Substantia nigra (tissue), 51 donors: ENCODE measurements at places on chromosomes 3 and 15.

DNA sequence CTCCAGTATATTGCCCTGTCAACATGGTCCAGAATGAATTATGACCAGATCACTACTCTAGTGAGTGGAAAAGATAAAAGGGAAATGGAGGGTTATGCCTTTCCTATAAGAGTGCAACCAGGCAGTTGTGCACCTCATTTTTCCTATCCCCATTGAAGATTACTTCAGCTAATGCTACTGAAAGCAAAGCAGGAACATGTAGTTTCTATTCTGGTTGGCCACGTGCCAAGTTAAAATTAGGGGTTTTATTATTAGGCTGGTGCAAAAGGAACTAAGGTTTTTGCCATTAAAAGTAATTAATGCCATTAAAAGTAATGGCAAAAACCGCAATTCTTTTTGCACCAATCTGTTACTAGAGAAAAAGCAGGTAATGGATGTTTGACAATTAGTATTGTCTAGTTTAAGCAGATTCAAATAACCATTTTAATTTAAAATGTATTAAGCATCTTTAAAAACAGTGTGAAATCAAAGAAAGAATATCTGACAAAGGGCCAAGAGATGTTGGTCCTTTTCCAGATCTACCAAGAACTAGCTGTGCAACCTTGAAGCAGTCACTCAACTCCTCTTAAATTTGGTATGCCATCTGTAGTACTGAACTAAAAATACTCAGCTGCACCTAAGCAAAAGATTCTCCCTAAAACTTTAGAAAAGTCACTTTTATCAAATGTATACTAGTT, 567.5 kb upstream of the CCDC54 start:
- no peak for DNase-seq

GRCh38 chr3:193980905-193981304, 155.0 kb upstream of the HES1 start:
- DNase-seq = no peak

DNA sequence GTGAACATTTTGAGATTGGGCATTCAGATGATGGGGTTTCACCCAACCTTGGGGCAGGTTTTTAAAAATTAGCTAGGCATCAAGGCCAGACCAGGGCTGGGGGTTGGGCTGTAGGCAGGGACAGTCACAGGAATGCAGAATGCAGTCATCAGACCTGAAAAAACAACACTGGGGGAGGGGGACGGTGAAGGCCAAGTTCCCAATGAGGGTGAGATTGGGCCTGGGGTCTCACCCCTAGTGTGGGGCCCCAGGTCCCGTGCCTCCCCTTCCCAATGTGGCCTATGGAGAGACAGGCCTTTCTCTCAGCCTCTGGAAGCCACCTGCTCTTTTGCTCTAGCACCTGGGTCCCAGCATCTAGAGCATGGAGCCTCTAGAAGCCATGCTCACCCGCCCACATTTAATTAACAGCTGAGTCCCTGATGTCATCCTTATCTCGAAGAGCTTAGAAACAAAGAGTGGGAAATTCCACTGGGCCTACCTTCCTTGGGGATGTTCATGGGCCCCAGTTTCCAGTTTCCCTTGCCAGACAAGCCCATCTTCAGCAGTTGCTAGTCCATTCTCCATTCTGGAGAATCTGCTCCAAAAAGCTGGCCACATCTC, 6.1 kb downstream of the RHO start:
- no peak for DNase-seq

DNA sequence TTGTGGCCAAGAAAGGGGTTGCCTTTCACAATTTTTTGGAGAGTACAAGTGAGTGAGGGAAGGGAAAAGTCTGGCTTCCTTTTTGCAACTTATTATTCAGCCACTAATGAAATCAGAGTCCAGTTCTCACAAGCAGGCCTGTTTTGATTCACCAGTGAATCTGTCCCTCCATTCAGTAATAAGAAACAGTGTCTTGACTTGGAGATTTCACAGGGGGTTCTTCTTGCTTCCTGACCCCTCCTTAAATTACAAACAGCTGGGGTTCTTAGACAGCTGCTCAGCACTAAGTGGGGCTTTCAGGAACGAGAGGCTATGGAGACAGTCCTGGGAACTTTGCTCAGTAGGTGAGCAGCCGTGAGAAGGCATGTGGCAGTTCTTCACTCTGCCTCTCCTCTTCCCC, 24.5 kb downstream of the SEMA3G start:
- no peak for DNase-seq

- DNase-seq = no peak
These were observed 31.2 kb downstream of the BCHE start for GRCh38 chr3:165805946-165806561.

GRCh38 chr3:23859012-23859743, 53.4 kb downstream of the UBE2E1 start:
- DNase-seq = no peak

- DNase-seq = no peak
These were observed 107.0 kb downstream of the CPN2 start for GRCh38 chr3:194244167-194244566.

DNA sequence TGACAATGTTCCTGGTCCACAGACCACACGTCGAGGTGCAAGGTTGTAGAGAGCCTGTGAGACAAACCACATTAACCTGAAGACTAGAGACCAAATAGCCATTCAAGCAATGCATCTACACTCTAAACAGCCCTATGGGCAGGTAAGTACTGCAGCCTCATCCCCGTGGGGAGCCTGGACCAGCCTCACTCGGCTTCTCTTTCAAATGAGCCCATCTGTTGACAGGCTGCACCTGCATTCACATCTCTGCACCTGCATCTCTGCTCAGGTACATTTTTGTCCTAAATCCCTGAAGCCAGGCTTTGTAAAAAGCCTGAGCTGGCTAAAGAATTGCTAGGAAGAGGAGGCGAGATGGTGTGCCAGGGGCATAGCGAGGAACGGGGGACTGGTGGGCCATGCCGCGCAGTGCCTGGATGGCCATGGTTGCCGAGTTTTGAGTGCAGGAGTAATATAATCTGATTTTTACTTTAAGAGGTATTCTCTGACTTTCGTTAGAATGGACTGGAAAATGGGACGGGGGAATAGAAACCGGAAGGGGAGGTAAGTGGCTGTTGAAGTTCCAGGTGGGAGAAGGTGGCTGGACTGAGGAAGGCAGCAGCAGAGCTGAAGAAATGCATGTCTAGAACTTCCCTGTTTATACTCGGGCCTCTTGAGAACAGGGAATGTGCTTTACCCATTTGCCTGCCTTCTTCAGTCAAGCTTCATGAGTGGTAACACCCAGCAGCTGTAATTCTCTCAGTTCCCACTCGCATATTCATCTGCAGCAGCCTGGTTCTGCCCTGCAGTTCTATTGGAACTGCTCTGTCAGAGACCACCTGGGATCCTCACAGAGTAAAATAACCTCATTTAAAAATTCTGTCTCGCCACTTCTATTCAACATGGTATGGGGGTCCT, 226.4 kb downstream of the OPA1 start:
- no peak for DNase-seq

- no peak for DNase-seq
These were observed 4.1 kb upstream of the SKOR1 start for GRCh38 chr15:67820992-67821783.

DNA sequence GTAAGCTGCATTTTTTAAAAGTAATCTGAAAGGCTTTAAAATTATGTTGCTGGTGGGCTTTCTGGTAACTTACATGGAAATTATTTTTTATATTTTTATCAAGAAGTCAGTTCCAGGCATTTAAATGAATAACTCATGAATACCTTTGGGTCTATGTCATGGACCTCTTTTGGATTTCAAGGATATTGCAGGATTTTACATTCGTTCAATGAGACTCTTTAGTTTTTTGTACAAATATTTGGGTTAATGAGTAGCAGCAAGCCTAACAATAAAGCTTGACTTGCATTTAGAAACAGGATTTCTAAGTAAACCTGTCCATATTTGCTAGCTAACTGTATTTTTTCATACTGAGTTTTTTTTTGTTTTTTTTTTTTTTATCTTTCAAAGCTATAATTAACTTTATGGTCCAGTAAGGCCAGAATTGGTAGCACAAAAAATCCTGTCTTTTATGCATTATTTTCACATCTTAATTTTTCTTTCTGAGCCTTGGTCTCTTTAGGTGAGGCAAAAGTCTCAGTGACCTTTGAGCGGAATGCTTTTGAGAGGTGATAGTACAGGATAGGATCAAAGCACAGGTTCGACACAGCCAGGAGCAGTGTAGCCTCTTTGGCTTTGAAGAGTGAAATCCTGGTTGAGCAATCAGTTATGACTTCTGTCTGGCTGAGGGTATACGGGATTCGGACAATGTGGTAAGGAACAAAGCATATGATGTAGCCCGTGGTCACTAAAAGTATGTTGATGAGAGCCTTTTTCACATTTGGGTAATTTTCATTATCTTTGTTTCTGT, 4.8 kb downstream of the GPR171 start:
- no peak for DNase-seq

- no peak for DNase-seq
These were observed 60.4 kb downstream of the MLH1 start for GRCh38 chr3:37053753-37054152.

- no peak for DNase-seq
These were observed 80.1 kb downstream of the RSL24D1 start for GRCh38 chr15:55116636-55117035.

GRCh38 chr3:76585794-76586392, 454.0 kb upstream of the ROBO2 start:
- no peak for DNase-seq

DNA sequence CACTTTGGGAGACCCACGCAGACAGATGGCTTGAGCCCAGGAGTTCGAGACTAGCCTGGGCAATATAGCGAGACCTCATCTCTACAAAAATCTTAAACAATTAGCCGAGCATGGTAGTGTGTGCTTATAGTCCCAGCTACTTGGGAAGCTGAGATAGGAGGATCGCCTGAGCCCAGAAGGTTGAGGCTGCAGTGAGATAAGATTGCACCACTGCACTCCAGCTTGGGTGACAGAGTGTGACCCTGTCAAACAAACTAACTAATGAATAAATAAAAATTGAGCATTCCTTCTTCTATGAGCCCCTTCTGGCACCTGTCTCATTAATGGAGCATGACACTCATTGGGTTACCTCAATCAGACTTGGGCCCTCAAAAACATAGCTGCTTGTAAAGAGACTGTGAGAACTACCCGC, 7.5 kb downstream of the ZDHHC3 start:
- DNase-seq = no peak

DNA sequence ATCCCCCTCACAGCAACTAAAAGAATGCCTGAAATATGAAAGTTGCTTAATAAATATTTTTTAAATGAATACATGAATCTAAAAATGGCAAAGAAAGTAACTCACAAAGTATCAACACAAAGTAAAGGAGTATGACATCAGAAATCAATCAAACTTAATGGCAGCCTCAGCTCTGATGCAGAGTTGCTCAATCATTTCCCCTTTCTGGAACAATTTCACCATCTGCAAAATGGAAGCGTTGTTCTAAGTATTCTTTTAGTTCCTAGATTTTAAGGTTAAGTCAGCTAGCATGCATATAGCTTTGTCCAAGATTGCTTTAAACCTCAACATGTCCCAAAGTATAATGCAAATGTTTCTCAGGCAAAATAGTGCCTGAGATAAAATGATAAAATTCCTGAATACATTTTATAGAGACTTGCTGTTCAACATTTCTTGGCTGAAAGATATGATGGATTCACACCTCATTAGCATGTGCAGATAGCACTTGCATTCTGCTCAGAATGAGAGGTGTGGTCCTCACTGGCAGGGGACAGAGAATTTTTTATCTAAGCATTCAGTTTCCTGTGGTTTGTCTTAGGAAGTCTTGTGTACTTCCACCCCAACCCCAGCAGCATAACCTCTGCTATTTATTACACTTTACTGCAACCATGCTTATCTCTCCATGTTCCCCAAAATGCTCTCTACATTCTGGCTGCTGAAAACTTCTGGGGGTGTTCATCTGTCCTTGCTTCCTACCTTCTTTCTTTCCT, 429.3 kb downstream of the GRM7 start:
- no peak for DNase-seq

DNA sequence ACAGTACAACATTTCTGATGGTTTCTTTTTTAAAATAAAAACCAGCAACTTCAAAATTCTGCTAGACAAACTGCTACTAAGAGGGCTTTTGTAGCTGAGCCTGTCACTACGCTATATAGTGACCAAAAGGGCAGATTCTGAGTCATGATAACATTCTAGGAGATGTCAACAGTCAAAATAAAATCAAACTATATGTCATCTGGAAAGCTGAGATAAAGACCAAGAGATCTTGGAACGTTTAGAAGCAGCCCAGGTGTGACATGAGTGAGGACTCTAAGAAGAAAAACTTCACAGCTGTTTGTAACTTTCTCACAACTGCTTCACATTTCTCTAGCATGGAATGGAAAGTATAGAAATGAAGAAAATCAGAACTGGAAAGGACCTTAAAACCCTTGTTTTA, 84.6 kb downstream of the FILIP1L start:
- no peak for DNase-seq

DNA sequence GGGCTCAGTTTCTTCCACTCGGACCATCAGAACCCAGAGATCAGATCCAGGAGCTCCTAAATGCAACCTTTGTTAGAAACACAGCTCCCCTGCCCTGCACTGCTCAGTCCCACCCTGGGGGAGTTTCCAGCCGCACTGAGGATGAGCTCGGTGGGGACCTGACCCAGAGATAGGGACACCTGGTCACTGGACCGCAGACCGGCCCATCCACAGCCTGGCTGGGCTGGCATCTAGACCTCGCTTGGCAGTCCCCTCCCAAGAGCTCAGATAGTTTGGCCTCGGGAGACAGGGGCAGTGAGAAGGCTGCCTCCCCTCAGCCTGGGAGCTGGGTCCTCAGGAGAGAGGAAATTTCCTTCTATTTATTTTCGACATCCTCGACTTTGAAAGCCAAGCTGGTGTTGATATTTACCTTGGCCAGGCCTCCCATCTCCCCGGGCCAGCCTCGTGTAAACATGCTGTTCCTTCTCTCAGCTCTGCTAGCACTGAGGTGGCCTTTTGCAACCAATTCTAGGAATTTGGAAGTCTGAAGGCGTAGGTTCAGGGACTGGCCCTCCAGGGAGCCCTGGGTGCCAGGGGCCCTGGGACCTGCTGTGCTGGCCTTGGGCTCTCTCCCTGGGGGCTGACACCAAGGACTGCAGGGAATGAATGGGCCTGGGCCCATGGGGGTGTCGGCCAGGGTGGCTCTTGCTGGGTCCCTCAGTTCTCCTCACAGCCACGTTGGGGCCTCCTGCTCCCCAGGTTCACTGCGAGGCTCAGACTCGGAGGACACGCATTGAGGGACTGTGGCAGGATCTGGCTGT, 90.1 kb downstream of the VGLL4 start:
- DNase-seq = no peak

- peak; percentile 96 for DNase-seq
These were observed 90.9 kb upstream of the CHD2 start for GRCh38 chr15:92809064-92809879.

GRCh38 chr15:67902579-67903009, 62.7 kb upstream of the RNU6-1 start:
- DNase-seq = no peak

DNA sequence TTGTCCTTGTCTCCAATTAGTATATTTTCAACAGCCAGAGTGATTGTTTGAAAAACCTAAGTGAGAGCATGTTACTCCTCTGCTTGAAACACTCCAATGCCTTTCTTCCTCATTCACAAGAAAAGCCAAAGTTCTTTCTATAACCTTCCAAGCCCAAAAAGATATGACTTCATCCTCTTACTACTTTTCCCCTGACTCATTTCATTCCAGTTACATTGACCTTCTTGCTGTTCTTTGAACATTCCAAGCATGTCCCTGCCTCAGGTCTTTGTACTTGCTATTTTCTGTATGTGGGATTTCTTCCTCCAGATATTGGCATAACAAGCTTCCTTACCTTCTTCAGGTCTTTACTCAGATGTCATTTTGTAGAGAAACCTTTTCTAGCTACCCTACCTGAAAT, 28.3 kb downstream of the EHHADH start:
- DNase-seq = no peak
